CD4-positive, alpha-beta T cell (primary cell): ENCODE measurements at places on chromosomes 16 and 17.

DNA sequence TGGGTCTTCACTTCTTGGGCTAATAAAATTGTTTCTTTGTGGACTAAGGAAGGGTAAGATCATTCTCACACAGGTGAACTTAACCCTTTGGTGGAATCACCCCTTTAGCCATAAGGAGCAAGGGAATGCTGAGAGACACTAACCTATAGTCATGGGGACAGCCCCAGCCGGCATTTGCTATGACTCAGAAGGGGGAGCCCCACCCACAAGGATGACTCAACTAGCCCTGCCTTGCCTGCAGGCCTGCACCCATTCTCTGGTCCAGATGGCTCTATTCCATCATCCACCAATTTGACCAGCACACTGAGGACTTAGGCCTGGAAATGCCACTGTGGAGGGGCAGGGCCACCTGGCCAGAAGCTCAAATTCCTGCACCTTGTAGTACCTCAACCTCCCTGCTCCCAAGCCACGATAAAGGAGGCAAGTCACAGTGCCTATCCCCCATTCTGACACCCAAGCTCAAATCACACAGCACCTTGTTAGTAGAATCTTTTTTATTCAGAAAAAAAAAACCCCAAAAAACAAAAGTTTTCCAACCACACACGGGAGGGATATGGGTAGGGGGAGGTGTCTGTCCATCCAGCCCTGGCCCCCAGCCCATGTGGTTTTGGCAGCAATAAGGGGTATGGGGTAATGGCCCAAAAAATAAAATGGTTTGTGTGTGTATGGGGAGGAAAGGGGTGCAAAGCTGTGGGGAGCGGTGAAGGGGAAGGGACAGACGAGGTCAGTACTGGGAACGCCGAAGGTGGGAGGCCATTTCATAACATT, 3.0 kb downstream of the PFN1 start:
- peak; percentile 71 for DNase-seq

DNA sequence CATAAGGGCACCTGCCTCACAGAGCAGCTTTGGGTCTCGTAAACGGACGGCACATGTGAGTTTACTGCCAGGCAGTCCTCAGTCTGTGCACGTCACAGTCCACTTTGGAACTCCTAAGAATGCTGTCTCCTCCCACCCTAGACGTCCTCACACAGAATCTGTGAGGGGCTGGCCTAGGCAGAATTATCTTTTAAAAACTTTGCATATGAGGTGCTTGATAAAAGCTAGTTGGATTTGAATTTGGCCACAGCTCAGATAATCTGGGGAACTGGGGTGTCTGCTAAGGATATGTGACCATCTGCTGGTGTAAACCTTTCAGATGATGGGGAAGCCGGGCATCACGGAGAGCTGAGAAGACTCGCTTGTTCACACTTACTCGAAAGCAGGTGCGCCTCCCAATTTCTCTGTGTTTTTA, 64.4 kb downstream of the METRNL start:
- DNase-seq = no peak

- DNase-seq = no peak
Observed at GRCh38 chr17:27634776-27635175, 3.8 kb downstream of the LGALS9 start.

DNA sequence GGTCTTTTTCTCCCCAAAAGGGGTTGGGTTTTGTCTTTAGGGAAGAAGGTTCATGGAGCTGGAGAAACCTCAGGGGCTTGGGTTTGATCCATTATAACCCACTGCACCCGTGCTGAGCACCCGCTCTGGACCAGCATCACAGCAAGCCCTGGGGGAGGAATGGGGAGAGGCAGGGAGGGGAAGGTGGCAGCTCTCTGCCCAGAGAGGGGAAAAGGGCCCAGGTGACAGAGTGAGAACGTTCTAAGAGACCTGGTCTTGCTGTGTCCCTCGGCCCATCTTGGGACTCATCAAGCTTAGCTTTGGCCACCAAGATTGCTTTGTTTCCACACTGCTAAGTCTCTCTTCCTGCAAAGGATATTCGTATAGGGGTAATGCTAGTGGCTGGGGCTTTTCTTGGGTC, 38.2 kb upstream of the TAC4 start:
- no peak for DNase-seq

GRCh38 chr16:69465083-69465721, 40.8 kb downstream of the CYB5B start:
- DNase-seq = no peak
